IMR-90 (cell line): ENCODE measurements at places on chromosomes 16 and 17. TPM values are rescaled to one million over a fixed set of nuclear protein-coding genes. Genes with fewer than 3 reads are reported as not detected.

DNA sequence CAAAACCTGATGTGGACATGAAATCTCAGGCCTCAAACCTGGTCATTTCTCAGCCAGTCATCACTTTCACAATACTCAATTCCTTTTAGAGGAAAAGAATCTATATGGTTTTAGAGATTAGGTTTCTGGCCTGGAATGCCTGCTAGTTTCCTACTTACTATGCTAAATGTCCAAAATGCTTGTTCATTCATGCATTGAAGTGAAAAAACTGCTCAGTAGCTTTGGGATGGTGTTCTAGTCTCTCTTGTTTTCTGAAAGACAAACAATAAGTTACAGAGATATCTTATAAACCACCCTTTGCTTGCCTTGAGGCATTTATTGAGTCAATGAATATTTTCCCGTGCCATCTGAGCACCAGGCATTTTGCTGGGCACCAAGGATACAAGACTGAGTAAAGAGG, 1146.5 kb upstream of the GOT2 start:
- no peak overlapping the region for H3K27ac ChIP-seq
- no peaks in the 10 kb centered on the region for H3K4me1 ChIP-seq
- H3K27me3 ChIP-seq = no peaks in the 10 kb centered on the region
- H3K4me3 ChIP-seq = no peak overlapping the region
- no peaks in the 10 kb centered on the region for H3K36me3 ChIP-seq
- DNase-seq = no peak

DNA sequence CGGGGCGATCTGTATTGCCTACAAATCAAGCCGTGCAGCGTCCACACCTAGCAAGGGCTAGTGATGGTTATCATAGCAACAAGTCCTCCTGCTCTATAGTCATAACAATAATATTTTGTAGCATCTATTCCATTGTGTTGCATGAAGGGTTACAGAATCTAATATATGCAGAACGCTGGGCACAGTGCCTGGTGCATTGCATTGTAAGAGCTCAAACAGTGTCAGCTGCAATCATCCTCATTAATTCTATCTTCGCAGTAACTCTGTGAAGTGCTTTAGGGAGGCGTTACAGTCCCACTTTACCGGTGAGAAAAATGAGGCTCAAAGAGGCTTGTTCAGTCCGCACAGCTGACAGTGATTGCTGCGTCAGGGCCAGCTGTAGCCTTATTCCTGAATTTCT, 149.4 kb downstream of the RBFOX1 start:
- no peaks in the 10 kb centered on the region for H3K27me3 ChIP-seq
- no peak for DNase-seq
- H3K36me3 ChIP-seq = no peaks in the 10 kb centered on the region

GRCh38 chr17:47884905-47885730, 10.9 kb upstream of the SP2 start:
- peaks cover 8% of the 10 kb centered on the region for H3K27me3 ChIP-seq
- H3K4me3 ChIP-seq = no peak overlapping the region
- no peaks in the 10 kb centered on the region for H3K4me1 ChIP-seq
- no peaks in the 10 kb centered on the region for H3K36me3 ChIP-seq
- DNase-seq = no peak

DNA sequence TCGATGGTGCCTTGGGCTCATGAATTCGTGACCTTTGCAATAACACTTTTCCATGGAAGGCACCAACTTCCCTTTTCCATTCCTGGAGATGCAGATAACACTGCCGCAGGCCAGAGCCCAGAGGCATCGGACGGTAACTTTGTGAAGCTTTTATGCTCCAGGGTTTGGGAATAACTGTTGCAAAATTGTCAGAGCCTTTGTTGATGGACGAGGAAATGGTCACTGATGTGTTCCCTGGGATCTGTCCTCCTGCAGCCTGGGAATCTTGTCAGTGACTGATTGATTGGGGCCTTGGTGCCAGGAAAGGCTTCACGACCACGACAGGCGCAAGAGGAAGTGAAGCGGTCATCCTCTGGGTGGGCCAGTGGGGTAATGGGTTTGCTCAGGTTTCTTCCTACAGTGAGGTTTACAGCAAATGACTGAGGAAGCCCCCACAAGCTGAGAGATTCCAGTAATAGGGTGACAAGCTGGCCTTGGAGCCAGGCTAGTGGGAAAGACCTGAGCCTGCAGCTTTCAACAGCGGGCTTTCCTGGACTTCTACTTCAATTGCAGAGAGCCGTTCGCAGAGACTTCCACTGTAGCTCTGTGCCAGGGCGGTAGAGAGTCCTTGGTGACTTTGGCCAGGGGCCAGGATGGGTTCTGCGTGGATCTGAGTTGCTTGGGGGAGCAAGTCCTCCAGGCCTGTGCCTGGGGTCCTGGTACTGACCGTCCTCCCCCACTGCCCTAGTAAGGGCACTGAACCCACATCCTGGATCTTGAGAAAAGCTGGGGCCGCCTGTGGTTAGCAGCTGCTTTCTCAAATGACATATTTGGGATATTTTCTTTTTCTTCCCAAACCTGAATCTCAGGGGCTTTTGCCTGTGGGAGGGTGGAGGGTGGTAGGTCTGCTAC, 37.6 kb downstream of the PGS1 start:
- peaks cover 23% of the 10 kb centered on the region for H3K4me1 ChIP-seq
- peak; percentile 16 for DNase-seq
- peak overlapping the region; percentile 60 for H3K27ac ChIP-seq

GRCh38 chr17:61875285-61875684, 12.0 kb upstream of the BRIP1 start:
- H3K27ac ChIP-seq = no peak overlapping the region
- H3K4me3 ChIP-seq = no peak overlapping the region
- H3K4me1 ChIP-seq = no peaks in the 10 kb centered on the region

GRCh38 chr17:21218831-21219380, 4.9 kb upstream of the TMEM11 start:
- no peak overlapping the region for H3K27ac ChIP-seq
- peaks cover 5% of the 10 kb centered on the region for H3K4me1 ChIP-seq
- H3K4me3 ChIP-seq = no peak overlapping the region
- H3K27me3 ChIP-seq = no peaks in the 10 kb centered on the region
- no peak for DNase-seq

DNA sequence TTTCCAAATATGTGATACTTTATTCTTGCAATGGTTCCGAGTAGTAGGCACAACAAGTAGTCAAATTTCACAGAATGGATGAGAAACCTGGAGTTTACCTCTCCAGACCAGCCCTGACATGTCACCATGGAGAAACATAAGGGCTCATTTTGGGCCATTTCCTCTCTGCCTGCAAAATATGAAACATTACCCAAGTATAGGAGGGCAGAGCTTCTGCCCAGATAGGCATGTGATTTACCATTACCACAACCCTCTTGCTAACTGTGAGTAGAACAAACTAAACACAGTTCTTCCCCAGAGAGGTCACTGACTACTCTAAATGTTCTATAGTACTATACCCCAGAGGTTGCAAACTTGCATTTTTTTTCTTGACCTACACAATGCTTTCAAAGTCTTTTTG, 15.7 kb upstream of the KPNB1 start:
- H3K4me3 ChIP-seq = no peak overlapping the region
- H3K27me3 ChIP-seq = no peaks in the 10 kb centered on the region
- H3K27ac ChIP-seq = no peak overlapping the region
- H3K36me3 ChIP-seq = no peaks in the 10 kb centered on the region
- no peaks in the 10 kb centered on the region for H3K4me1 ChIP-seq

DNA sequence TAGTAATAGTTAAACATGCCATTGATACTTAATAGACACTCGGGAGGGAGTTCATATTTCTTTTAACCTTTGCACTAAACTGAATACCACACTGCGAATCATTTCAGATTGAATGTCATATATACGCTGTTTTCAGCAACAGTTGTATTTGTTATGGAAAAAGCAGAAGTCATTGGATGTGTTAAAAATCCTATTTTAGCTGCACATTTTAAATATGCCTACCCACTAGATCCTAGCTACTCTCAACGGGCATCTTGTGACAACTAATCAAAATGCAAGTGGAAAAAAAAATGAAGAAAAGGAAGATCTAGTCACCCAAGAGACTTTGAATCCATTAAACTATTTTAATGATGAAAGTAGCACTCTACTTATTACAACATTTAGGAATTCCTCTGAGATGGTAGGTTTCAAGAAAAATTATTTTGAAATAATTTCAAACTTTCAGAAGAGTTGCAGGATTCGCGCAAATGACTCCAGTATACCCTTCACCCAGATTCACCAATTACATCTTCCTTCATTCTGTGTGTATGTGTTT, 51.4 kb upstream of the MNT start:
- DNase-seq = peak; percentile 42
- H3K4me3 ChIP-seq = no peak overlapping the region
- peaks cover 3% of the 10 kb centered on the region; the same call in 1 of the 2 replicates for H3K4me1 ChIP-seq
- no peaks in the 10 kb centered on the region for H3K27me3 ChIP-seq

GRCh38 chr16:77327717-77328116, 107.1 kb downstream of the ADAMTS18 start:
- H3K4me3 ChIP-seq = no peak overlapping the region
- no peak overlapping the region for H3K27ac ChIP-seq
- no peaks in the 10 kb centered on the region for H3K4me1 ChIP-seq
- no peaks in the 10 kb centered on the region for H3K27me3 ChIP-seq

DNA sequence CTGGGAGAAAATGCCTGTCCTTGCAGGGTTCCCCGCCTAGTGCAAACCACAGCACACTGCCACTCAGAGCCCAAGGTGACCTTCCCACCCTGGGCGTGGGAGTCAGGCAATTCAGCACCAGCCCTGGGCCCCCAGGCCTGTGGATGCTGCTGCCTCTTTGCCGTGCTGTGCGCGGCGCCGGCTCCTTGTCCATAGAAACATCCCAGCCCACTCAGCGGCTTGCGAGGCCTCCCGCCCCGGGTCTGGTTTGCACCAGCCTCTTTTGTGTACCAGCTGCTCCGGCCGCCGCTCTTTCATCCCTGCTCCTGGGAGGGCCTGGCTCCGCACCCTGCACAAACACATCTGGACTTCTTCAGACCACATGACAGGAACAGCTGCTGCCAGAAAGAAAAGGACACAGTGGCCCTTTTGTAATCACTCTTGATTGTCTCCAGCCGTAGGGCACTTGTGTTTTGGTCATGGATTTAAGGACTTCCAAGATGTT, 75.4 kb upstream of the SDK2 start:
- no peak overlapping the region for H3K27ac ChIP-seq
- no peaks in the 10 kb centered on the region for H3K27me3 ChIP-seq
- H3K4me3 ChIP-seq = no peak overlapping the region
- no peaks in the 10 kb centered on the region for H3K4me1 ChIP-seq
- no peaks in the 10 kb centered on the region for H3K36me3 ChIP-seq
- no peak for DNase-seq

GRCh38 chr16:30033270-30033669, 2.2 kb upstream of the TLCD3B start:
- no peaks in the 10 kb centered on the region for H3K36me3 ChIP-seq
- H3K4me1 ChIP-seq = no peaks in the 10 kb centered on the region
- no peak overlapping the region for H3K27ac ChIP-seq
- DNase-seq = no peak

- H3K36me3 ChIP-seq = no peaks in the 10 kb centered on the region
- no peaks in the 10 kb centered on the region for H3K4me1 ChIP-seq
- no peaks in the 10 kb centered on the region for H3K27me3 ChIP-seq
- H3K4me3 ChIP-seq = no peak overlapping the region
- DNase-seq = no peak
Measured at GRCh38 chr16:17440131-17440530, 30.6 kb downstream of the XYLT1 start.

GRCh38 chr16:29862383-29862883, 593 bp downstream of the CDIPT start:
- H3K36me3 ChIP-seq = peaks cover 22% of the 10 kb centered on the region
- peak overlapping the region; percentile 77 for H3K4me3 ChIP-seq
- DNase-seq = no peak

- H3K4me3 ChIP-seq = no peak overlapping the region
- H3K27me3 ChIP-seq = no peaks in the 10 kb centered on the region
- no peaks in the 10 kb centered on the region for H3K36me3 ChIP-seq
- no peak overlapping the region for H3K27ac ChIP-seq
- H3K4me1 ChIP-seq = peaks cover 3% of the 10 kb centered on the region
Measured at GRCh38 chr16:69542974-69543373, 22.8 kb upstream of the NFAT5 start.

- no peak for DNase-seq
- peaks cover 5% of the 10 kb centered on the region; the same call in 1 of the 2 replicates for H3K27me3 ChIP-seq
- no peak overlapping the region for H3K27ac ChIP-seq
Measured at GRCh38 chr16:83682116-83682867, 125.5 kb upstream of the HSBP1 start.

DNA sequence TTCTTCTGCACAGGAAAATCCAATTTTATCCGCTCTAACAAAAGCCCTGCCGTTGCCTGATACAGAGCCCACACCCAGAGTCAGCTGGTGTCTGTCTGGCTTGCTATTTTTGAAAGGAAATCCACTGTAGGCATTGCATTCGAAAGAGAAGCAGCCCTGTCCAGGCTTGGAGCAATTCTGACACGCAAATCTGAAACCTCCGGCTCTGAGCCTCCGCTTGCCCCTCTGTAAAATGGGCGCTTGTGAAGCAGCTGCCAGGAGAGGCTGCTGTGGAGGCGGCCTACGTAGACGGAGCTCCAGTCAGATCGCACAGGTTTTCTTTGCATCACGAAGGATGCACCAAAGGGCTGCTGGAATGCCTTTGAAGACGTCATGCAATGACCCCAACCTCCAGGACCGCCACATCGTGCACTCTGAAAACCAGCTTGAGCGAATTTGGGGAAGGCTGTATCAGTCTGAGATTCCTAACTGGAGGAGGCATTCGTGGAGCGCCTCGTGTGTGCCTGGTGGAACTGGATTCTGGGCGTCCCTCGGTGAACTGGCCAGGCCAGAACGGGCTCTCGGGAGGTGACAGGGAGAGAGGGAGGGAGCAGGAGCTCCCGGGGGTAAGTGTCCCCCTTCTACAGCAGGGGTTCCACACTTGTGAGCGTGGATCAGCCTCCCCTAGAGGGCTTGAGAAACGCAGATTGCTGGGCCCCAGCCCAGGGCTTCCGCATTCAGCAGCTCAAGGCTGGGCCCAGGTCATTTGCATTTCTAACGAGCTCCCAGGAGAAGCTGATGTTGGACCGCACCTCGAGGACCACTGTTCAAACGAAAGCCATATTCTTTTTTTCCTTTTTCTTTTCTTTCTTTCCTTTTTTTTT, 215.5 kb downstream of the MRTFB start:
- H3K4me1 ChIP-seq = no peaks in the 10 kb centered on the region
- H3K27me3 ChIP-seq = peaks cover 3% of the 10 kb centered on the region; the same call in 1 of the 2 replicates
- DNase-seq = no peak
- H3K4me3 ChIP-seq = peak overlapping the region; percentile 1; the same call in 1 of the 2 replicates
- H3K27ac ChIP-seq = no peak overlapping the region
- H3K36me3 ChIP-seq = no peaks in the 10 kb centered on the region

- H3K27me3 ChIP-seq = no peaks in the 10 kb centered on the region
- H3K4me1 ChIP-seq = peaks cover 4% of the 10 kb centered on the region; the same call in 1 of the 2 replicates
- H3K4me3 ChIP-seq = no peak overlapping the region
- peaks cover 5% of the 10 kb centered on the region; the same call in 1 of the 2 replicates for H3K36me3 ChIP-seq
- DNase-seq = no peak
Measured at GRCh38 chr16:3471518-3472176, 23.6 kb downstream of the C16orf90 start.

The RHOT2 gene
- polyA plus RNA-seq = 181 and 228 TPM in 2 replicates

The APOBR gene
- polyA plus RNA-seq = not detected in 2 replicates

The AANAT gene
- 0.19 and 0.21 TPM in 2 replicates for polyA plus RNA-seq

The HOXB7 gene
- polyA plus RNA-seq = 6.7 and 7.5 TPM in 2 replicates

The AOC3 gene
- polyA plus RNA-seq = 0.10 and 0.17 TPM in 2 replicates

The C17orf78 gene
- polyA plus RNA-seq = not detected in 2 replicates
